ENCODE measurements at places on chromosomes 2 and 18. TPM values are rescaled to one million over a fixed set of nuclear protein-coding genes. Genes with fewer than 3 reads are reported as not detected.

Gene PCARE
- total RNA-seq = under 0.01 TPM

Gene CPSF3
- 53.0 TPM for total RNA-seq

Gene NEU2
- total RNA-seq = not detected

Gene GRHL1
- total RNA-seq = 0.77 TPM

Gene MARCHF4
- total RNA-seq = 0.26 TPM
